Activated T-cell treated with anti-CD3 and anti-CD28 coated beads, Interleukin-2, amount 50 U/mL, for 4 hours (primary cell): ENCODE measurements at places on chromosomes 7 and 10.

- no peak for DNase-seq
Measured at GRCh38 chr10:73872190-73872710, 2.1 kb downstream of the CAMK2G start.

- DNase-seq, result no peak
Measured at GRCh38 chr7:51279391-51280023, 37.1 kb downstream of the COBL start.

DNA sequence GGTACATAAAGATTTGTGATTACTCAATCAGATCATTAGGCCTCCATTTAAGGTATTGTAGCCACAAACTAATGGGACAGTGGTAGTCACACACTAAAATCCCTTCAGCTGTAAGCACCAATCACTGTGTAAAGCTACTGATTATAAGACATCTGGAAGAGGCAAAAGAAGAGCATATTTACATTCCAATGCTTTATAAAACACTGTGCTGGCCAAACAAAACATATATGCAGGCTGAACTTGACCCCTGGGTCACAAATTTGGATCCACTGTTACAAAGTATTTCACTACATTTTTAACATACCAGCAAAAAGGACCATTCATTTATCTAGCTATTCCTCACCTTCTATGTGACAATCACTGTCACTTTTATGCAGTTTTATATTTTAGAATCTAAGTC lies 41.4 kb upstream of the ANLN start:
- no peak for DNase-seq

GRCh38 chr10:4477664-4478063 lies 348.3 kb upstream of the AKR1E2 start:
- DNase-seq, result no peak

GRCh38 chr10:73819513-73820093 lies 8.2 kb upstream of the NDST2 start:
- DNase-seq, result no peak

DNA sequence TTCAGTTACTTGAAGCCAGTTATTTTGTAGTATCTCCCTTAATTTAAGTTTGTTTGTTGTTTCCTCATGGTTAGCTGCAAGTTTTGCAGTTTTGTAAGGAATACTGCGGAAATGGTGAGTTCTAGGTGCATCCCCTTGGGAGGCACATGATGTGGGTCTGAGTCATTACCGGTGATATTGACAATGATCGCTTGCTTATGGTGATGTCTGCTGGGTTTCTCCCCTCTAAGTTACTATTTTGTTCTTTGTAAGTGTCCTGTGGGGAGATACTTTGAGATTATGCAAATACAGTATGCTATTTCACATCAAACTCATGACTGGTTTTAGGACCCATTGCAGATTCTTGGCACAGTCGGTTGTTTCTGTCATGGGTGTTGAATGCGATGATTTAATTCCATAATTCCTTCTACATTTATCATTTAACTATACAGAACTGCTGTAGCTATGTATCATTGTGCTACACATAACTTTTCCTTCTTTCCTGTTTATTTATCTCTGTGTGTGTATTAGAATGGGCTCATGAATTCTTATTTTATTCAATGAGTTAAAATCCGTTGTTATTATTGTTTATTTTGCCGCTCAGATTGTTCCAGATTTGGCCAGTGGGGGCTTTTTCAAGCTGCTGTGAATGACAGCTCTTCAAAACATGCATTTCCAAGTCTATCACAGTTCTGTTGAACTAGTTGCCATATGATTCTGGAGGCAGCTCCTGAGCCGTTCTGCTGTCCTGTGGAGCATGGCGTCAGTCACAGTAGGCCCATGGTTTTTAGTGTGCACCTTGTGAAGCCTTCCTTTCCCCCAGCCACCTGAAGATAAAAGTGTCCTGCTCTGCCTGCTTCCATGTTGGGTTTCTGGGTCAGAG lies 18.4 kb downstream of the TSPAN14 start:
- DNase-seq, result no peak

DNA sequence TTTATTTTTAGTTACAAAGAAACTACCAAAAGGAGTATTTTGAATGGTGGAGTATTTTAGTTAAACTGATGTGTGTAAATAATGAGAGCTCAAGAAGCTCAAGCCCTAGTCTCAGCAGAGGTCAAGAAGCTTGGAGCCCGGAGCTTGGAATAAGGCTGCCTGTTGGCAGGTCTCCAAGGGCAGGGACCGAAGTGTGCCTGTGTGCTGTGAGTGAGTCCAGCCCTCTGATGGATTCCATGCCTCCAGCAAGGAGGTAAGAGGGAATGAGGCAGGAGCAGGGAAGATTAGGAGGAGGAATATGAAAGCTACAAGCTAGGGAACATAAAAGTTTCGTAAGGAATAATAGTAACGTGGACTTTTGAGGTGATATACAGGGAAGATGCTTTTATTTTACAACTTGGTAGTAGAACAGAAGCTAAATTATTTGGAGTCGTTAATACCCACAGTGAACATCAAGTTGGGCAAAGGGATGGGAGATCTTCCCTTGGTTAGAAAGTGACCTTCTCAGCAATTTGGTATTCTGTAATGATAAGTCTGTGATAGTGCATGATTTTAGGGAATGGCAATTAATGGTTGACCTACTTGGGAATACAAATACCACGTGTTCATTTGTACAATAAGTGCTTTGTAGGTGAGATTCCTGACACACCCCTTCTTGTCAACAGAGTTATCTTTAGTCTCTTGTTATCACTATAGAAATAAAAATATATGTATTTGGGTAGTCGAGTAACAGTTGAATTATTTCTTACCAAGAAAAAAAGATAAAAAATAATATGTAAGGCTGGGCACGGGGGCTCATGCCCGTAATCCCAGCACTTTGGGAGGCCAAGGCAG lies 4.6 kb downstream of the SEC23IP start:
- DNase-seq, result no peak

DNA sequence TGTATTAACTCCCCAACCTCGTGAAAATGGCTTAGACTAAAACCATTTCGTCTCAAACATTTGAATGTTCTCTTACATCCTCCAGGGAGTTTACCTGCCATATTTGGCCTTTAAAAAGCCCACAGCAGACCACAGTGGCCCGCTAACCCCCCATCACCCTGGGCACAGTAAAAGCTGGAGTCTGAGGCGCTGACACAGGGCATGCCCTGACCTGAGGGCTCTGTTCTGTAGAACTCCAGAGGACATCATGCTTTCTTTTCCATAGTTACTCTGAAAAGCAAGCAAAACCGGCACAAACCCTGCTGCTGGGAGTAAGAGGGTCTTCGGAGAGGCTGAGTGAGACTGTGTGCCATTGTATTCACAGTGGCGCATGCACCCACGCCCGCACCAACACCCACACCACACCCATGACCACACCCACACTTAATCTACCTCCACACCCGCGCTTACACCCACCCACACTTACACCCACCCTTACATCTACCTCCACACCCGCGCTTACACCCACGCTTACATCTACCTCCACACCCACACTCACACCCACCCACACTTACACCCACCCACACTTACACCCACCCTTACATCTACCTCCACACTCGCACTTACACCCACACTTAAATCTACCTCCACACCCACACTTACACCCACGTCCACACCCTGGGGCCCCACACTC lies 32.1 kb downstream of the LRRC27 start:
- DNase-seq, result no peak

GRCh38 chr10:628386-629045 lies 61.0 kb downstream of the DIP2C start:
- DNase-seq, result no peak

- DNase-seq, result no peak
Measured at GRCh38 chr7:130409712-130410072, 29.4 kb downstream of the CPA1 start.

DNA sequence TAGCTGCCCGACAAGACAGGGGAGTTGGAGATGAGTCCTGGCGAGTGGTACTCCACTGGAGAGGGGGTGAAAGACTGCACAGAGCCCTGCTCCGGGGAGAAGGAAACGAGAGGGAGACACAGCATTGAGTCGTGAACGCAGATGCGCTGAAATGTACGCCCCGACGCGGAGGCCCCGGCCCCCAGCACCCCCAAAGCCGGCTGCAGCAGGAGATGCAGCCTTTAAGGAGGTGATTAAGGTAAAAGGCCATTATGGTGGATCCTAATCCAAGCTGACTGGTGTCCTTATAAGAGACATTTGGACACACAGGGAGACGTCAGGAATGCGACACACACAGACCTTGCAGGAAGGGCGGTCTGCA lies 166.3 kb upstream of the IMMP2L start:
- DNase-seq, result no peak

DNA sequence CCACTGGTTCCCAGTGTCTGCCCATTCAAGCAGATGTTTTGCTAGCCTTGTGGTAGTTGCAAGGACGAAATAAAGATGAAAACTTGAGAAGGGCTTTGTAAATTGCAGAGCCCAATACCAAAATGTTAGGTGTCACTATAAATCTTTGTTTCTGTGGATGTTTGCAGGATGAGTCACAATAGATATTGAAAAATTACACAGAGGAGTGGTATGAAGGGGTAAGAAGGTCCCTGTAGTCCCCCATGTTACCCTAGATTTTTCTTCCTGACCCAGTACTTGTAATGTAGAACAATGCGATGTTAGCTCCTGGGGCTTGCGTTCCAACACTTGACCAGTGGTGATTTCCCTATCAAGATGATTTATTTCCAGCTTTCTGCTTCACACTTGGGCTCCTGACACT lies 102.6 kb upstream of the LYZL1 start:
- no peak for DNase-seq

DNA sequence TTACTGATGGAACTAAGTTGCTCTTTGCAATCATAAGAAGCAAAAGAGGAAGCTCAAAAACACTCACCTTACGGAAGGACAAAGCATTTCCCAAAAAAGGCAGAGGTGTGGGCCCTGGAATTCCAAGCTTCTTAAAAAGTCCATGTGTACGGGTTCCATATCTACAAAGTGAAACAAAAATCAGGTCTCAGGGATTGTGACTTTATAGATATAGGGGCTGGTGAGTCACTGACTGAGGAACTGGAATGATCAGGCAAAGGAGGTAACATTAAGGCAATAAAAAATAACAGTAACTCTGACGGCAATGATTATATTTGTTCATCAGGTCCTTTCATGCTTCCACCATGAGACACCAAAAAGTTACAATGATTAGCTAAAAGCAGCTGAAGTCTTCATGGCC lies 4.0 kb downstream of the CYP3A7 start:
- DNase-seq, result no peak

DNA sequence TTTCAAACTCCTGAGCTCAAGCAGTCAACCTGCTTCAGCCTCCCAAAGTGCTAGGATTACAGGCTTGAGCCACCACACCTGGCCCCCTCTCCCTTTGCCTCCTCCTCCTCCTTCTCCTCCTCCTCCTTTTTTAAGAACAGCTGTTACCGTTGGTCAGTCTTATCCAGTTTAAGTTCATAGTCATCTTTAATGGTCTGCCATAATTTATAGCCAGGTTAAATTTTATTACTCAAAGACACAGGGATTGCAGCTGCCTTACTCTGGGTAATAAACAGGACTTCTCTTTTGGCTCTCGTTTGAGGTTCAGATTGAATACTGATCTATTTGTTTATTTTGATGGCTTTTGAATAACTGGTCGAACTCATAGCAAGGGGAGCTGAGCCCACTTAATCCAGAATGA lies 35.2 kb downstream of the ATOH7 start:
- DNase-seq, result no peak

- DNase-seq, result peak; percentile 44
Measured at GRCh38 chr10:119341459-119342301, 134.3 kb downstream of the GRK5 start.

DNA sequence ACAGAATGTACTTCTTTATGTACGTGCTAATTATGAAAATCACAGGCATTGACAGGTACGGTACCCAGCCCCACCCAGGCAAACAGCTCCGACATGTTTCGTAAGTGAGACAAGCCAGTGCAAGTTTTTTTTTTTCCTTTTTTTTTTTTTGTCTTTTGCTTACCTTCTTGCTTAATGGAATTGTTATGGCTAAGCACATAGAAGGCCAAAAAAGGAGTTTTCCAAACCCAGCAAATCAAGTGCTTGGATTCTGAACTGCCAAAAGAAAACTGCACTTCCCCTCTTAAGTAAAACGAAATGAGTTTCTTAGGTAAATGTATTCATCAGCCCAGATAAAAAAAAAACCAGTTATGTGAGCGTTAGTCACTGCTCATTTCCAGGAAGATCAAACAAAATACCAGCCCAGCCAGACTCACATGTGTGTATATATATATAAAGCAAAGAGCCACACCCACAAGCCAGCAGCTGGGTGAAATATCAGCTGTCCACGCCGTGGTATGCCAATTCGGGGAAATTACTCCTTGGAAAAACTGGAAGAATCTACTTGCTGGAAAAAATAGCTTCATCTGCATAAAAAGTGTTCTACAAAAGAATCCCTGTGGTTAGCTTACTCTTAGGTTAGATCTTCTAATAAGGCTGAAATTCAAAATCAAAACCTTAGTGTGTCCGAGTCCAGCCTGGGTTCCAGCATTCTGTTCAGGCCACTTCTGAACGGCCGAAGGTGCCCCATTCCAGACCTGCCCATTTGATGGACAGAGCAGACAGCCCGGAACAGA lies 8.0 kb downstream of the KLF6 start:
- peak; percentile 53 for DNase-seq

GRCh38 chr10:80655898-80656297 lies 118.2 kb downstream of the SH2D4B start:
- no peak for DNase-seq

DNA sequence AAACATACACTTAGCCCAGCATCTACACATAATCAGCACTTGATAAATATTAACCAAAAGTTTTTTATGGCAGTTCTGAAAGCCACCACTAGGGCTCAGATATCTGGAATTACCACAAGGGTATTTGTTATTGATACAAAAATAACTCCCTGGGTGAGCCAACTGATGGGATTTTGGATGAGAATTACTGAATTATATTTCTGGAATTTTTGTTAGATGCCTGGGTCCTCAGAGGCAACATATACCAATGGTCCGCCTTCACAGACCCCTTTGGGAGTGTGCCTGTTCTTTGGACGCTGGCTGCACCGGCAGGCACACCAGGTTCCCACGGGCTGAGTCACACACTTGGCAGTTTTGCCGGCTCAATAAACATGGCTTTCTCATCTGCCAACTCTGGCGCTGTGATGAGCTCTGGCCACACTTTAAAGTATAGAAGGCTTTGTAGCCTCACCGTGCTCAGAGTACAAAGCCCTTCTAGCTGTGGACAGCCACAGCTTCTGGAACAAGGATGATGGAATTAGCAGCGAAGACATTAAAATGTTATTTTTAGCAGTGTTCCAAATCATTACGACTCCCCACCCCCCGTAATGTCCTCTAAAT lies 24.5 kb upstream of the EEPD1 start:
- no peak for DNase-seq

- peak; percentile 45 for DNase-seq
Measured at GRCh38 chr7:5396542-5396941, 27.1 kb downstream of the TNRC18 start.

- DNase-seq, result no peak
Measured at GRCh38 chr7:81256991-81257390, 338.1 kb upstream of the SEMA3C start.
